ENCODE measurements at places on chromosomes 5 and 9.

GRCh38 chr9:77759391-77759790 is 111.3 kb upstream of the GNA14 start:
- DNase-seq = no peak

- no peak for DNase-seq
These were observed 128.1 kb downstream of the ACTL7B start for GRCh38 chr9:108727580-108728111.

DNA sequence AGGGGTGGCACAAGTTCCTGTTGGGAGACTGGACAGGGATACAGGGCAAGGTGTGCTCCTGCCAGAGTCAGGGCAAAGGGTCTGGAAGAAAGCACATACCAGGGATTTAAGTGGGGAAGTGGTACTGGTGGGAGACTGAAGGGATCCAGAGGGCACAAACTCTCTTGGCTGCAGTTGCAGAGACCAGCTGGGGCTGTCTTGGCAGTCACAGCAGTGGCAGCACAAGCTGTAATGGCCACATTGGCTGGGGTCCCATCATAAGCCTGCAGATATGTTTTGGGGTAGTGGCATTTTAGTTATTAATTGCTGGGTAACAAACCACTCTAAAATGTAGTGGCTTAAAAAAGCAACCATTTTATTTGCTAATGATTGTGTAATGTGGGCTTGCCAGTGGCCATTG is 492.2 kb downstream of the ENC1 start:
- DNase-seq = no peak

GRCh38 chr9:128412120-128412790 is 8.4 kb upstream of the CERCAM start:
- peak; percentile 90 for DNase-seq

- no peak for DNase-seq
These were observed 61.6 kb downstream of the ST8SIA4 start for GRCh38 chr5:100841358-100842076.

DNA sequence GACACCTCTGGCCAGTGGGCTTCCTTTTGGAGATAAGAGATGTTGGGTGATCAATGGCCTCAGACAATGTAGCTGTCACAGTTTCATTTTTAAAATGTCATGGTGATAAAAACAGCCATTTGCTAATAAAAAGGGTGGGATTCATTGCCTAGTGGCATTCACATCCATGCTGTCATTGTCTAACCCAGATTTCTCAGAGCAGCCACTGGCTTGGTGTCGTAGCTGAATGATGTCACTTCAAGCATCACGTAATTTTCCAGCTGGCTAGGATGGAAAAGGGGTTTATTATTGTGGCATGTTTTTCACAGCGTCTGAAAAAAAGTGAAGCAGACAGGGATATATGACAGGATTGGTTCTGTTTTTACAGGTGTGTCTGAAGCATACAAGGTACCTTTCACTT is 184.7 kb downstream of the AOPEP start:
- no peak for DNase-seq

DNA sequence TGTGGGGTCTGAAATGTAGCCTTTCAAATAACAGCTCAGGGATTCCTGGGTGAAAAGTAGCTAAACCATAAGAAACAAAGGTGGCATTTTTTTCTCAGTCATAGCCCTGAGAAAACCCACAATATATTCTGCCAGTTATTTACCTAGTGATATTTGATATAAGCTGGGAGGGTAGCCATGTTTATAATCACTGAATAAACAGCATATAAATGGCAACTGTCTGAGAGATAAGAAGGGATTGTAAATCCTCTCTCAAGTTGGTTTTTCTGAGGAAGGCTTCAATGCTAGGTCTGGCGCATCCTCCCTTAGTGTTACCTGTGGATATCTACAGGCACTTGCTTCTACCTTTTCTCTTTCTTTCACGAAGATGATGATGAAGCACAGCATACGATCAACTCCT is 1080.5 kb upstream of the DMAC1 start:
- no peak for DNase-seq

DNA sequence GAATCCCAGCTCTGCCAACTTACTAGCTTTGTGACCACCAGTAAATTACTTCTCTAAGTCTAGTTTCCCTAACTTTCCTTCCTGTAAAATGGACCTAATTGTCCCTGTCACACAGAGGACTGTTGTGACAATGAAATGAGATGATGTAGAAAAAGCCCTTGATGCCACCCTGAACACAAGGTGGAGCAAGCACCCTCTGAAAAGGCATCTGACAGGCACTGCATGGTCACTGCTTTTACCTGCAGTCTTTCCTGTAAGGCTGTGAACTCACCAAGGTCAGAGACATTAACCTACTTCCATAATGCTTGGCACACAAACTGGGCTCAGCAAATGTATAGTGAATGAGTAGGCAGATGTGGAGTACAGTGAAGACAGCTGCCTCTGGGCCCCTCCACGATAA is 6.1 kb downstream of the SLC31A2 start:
- peak; percentile 19 for DNase-seq

- DNase-seq = no peak
These were observed 8.9 kb downstream of the ZBTB34 start for GRCh38 chr9:126869368-126869767.

DNA sequence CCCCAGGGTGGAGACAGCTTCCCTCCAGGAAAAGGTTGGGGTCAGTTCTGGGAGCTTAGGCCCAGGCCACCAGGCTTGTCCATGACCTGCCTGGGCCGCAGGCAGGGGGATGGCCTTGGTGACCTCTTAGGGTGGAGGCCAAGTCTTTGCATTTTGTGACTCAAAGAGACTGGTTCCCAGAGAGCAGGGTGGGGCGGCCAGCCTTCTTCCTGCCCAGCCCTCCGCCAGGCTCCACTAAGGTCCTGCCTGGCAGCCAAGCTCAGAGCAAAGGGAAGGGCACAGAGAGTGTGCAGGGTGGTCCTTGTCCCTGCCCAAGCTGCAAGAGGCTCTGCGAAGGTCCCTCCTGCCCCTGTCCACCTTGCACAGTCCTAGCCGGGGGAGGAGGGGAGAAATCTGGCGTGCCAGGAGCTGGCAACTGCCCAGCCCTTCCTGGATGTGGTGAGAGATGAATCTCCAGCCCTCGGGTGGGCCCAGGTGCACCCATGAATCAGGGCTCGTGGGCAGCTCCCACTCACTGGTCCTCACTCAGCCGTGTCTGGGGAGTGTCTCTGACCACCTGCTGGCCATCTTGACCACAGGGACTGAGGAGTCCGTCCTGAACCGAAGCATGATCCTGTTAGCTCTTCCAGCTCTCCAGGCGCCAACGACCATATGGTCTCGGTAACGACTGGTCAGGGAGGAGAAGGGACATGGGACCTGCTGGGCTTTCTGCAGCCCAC is 2.3 kb upstream of the PTGDS start:
- no peak for DNase-seq

- no peak for DNase-seq
These were observed 792.8 kb upstream of the NUDT12 start for GRCh38 chr5:104355350-104355749.

GRCh38 chr5:160675988-160676387 is 176.0 kb downstream of the ATP10B start:
- no peak for DNase-seq

- DNase-seq = no peak
These were observed 3.3 kb downstream of the GPX3 start for GRCh38 chr5:151023651-151024050.

- DNase-seq = no peak
These were observed 392.3 kb upstream of the MEF2C start for GRCh38 chr5:89275066-89275855.

Data from NCI-H82 (cell line).